ENCODE measurements at places on chromosomes 7 and 10.
A peak's percentile ranks its signal among the peaks of the same experiment; 100 is the strongest.

DNA sequence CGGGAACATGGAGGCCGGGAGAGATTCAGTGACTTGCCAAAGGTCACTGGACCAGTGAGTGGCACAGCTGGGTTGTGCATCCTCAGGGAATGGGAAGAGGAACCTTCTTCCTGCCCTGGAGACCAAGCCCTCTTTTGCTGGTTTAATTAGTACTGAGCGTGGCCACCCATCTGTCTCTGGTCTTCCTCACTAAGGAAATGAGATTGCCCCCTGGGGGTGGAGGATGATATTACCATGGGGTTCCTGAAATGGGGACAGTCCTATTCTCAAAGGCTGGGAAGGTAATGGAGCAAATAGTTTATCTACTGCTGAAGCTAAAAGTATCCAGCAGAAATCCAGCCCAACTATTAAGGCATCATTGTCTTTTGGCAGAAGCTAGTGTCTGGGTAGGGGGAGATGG, 98.6 kb upstream of the FGFR2 start:
- no peak for DNase-seq

- no peak for DNase-seq
Measured at GRCh38 chr10:13801907-13802288, 215.1 kb downstream of the PRPF18 start.

- DNase-seq, result no peak
Measured at GRCh38 chr10:76051007-76051936, 619.8 kb downstream of the LRMDA start.

DNA sequence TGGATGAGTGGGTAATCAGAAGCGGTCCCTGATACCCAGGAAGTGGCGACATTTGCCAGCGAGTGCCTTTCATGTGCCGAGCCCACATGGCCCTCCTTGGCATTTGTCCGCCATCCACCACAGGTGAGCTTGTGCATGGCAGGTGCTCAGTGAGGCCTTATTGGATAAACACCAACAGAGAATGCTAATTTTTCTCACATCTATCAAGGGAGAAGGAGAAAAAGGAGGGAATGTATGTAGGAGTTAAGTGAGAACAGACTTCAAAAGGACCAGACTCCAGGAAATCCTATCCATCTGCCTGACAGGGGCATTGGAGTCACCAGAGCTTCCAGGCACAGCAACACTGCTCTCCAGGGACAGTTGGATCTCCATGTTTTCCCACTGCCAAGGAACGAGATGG, 143.5 kb upstream of the ZMIZ1 start:
- no peak for DNase-seq

DNA sequence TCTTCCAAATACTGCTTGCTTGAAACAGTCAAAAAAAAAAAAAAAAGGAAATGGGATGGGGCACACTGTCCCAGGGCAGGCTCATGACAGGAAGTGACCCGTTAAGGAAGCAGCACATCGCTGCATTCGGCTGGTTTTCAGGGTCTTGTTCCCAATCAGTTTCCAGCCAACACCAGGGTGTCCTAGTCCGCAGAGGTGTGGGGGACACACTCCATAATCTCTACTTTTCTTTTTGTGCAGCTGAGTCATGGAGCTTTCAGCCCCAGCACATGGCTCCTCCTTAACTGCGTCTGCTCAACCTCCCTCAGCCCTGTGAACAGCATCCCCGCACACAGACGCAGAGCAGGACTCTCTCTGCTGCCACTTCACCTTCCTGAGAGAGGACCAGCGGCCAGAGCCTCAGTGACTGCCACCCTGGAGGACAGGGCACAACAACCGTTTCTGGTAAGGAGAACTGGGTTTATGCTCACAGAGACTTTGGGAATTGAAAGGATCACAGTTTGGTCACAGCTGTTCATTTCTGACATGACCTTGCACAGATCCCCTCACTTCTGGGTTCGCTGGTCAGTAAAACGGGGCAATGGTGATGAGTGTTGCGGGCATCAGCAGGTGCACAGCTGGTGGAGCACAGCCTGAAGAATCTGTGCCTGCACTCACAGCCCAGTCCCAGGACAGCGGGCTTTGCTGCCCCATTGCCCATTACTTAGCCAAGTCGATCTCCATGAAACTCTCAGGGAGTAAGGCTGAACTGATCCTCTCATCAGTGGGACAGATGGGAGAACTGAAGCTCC, at the start of gene GIMAP5:
GIMAP5 (plus strand) TSS at position 154 of the 791 bp plus-strand sequence. CDS start 3,467 bp downstream, outside the sequence.
- no peak for DNase-seq

GRCh38 chr7:22252936-22253536, 103.9 kb downstream of the RAPGEF5 start:
- no peak for DNase-seq

- DNase-seq, result no peak
Measured at GRCh38 chr10:96488161-96488935, 25.4 kb downstream of the TLL2 start.

- DNase-seq, result no peak
Measured at GRCh38 chr7:25091779-25092178, 33.3 kb downstream of the CYCS start.

DNA sequence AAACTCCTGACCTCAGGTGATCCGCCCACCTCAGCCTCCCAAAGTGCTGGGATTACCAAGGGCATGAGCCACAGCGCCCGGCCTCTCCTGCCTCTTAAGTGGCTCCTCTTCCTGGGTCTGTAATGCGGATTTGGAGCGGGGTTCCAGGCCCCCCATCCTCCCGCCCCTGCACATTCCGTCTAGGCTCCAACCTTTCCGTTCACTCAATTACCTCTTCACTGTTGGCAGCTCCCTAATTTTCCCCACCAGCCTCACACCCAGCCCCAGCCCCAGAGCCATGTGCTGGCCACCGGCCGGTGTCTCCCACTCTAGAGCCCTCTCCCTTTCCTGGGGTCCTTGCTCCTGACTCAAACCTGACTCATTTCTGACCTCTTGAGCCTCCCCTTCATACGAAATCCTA, 16.6 kb downstream of the ASB13 start:
- peak; percentile 45 for DNase-seq

GRCh38 chr7:146321301-146321700, 204.7 kb downstream of the CNTNAP2 start:
- no peak for DNase-seq

GRCh38 chr7:20064181-20064970, 152.8 kb downstream of the MACC1 start:
- DNase-seq, result no peak

- no peak for DNase-seq
Measured at GRCh38 chr7:74522281-74522905, 68.7 kb downstream of the GTF2IRD1 start.

All from coronary artery (tissue), 2 donors.